ENCODE measurements at places on chromosomes 2 and 18.

- DNase-seq: no peak
These were observed 48.7 kb upstream of the PKDCC start for GRCh38 chr2:41999128-41999480.

DNA sequence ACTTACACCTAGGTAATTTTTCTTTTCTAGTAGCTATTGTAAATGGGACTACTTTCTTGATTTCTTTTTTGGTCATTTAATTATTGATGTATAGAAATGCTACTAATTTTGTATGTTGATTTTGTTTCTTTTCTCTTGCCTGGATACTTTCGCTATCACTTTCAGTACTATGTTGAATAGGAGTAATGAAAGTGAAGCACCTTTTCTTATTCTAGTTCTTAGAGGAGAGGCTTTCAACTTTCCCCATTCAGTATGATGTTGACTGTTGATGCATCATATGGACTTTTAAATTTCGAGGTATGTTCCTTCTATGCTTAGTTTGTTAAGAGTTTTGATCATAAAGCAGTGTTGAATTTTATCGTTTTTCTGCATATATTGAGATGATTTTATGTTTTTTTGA is 142.5 kb downstream of the CDH19 start:
- DNase-seq: no peak

GRCh38 chr2:130357864-130358263 is 2.0 kb downstream of the PTPN18 start:
- DNase-seq: no peak

DNA sequence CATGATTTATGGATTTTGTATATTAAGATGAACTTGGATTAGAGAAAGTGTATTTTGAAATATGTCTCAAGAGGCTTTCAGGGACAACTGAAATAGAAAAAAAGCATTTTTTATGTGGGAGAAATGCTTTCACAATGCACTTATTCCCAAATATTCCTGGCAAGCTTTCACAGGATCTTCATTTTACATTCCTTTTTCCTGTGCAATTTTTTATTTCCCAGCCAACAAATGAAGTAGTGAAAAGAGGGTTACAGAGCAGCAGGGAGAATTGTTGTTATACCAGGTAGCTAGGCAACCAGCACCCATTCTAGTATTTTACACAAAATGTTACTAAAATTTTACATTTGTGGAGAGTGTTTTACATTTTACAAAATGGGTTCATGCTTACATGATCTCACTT is 167.0 kb upstream of the RPRM start:
- no peak for DNase-seq

GRCh38 chr18:30991397-30991796 is 51.1 kb downstream of the DSC3 start:
- no peak for DNase-seq

- peak; percentile 60 for DNase-seq
These were observed 937 bp upstream of the LANCL1 start for GRCh38 chr2:210477496-210477895.

- DNase-seq: peak; percentile 4
These were observed 57.9 kb downstream of the UGP2 start for GRCh38 chr2:63899639-63900038.

DNA sequence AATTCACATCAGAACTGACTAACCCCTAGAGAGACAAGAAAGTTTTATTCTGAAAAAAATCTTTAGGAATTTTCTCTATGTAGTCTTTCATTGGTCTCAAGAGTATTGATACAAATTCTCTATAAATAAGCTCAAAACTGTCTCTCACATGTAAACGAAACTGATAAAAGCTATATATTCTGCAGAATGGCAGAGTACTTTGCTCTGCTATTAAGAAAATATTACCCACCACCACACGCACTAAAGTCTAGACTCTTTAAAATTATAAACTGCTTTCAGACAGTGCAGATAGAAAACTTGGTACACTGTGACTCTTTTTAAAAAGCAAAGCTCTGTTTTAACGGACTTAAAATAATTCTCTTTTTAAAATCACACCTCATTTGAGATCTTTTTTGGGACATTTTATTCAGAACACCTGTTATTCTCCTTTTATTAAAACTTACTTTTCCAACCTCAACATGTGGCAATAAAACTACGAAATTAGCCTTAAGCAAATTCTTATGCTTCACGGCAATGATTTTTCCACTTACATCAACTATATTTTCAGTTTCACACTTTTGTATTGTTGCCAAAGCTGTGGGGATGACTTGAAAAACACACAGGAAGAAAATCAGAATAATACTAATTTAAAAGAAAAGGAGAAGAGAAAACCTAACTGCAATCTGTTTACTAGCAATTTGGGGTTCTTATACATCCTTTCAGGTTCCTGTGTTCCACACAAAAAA is 58.0 kb downstream of the CCDC88A start:
- DNase-seq: no peak

DNA sequence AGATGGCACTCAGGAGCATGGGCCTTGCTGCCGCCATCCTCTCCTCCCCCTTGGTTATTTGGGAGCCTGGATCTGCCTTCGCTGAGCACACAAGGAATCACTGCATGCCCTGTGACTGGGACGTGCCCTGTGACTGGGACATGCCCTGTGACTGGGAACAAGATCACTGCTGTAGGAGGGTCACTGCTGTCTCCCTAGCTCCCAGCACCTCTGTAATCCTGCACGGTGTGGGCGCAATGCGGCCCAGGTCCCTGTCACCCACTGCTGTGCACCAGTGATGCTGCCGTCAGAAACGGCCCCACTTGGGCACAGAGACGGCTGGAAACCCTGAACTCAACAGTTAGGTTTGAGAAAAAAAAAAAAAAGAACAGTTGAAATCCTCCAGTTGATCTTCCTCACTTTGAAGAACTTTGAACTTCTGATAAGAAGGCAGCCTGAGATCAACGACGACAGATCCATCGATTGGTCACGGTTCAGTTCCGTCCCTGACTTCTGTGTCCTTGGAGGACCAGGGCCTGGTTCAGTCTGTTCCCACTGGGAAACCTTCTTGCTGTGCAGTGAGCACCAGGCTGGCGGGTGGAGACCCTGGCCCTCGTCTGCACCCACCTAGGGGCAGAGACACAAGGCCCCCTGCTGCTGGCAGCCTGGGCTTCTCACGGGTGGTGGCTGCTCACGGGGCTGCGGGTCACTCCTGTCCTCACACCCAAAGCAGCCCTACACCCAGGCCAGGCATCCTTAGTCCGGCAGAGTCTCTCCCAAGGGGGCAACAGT is 125.9 kb downstream of the PXDN start:
- no peak for DNase-seq

- no peak for DNase-seq
These were observed 197.9 kb downstream of the CALCRL start for GRCh38 chr2:187250137-187250536.

- DNase-seq: no peak
These were observed 54.5 kb upstream of the NPAS2 start for GRCh38 chr2:100765481-100765880.

GRCh38 chr2:82412021-82412420 is 2047.1 kb downstream of the SUCLG1 start:
- no peak for DNase-seq

- no peak for DNase-seq
These were observed 24.5 kb downstream of the GREB1 start for GRCh38 chr2:11558214-11558886.

DNA sequence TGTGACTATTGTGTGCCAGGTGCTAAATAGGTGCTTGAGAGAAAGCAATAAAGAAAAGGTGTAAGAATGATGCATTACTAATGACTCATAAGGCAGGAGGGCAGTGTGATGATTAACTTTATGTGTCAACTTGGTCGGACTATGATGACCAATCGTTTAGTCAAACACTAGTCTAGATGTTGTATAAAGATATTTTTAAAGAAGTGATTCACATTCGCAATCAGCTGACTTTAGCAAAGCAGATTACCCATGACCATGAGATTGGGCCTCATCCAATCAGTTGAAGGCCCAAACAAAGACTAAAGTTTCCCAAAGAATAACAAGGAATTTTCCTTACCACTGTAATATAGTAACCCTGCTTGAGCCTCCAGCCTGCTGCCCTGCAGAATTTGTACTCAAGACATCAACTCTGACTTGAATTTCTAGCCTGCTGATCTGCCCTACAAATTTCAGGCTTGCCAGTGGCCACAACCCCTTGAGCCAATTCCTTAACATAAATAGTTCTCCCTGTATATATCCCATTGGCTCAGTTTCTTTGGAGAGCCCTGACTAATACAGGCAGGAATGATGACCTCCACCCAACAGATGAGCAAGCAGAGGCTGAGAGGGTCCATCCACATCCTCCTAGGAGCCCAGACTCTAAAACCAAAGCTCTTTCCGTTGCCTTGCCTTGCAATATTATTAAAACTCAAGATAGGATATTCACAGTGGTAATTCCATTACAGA is 132.6 kb downstream of the ACTR3 start:
- DNase-seq: peak; percentile 50

GRCh38 chr18:34817636-34818035 is 107.5 kb downstream of the DTNA start:
- no peak for DNase-seq
